ENCODE measurements at places on chromosomes 1 and 21.

DNA sequence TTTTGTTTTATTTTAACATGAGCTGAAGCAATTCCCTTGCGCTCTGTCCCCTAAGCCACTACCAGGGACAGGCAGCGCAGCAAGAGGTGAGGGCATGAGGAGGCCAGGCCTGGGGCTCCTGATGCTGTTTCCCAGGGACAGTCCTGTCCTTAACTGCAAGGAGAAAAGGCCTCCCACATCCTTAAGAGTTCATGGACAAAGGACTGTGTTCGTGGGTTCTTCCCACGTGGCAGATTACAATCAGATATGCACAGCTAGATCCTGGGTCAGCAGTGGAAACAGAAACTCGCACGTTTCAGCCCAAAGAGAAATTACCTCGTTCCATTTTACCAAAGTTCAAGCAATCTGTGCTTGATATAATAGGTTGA is 85.8 kb downstream of the MIS18A start:
- DNase-seq = no peak

GRCh38 chr1:229839800-229840199 is 213.8 kb downstream of the URB2 start:
- DNase-seq = no peak

DNA sequence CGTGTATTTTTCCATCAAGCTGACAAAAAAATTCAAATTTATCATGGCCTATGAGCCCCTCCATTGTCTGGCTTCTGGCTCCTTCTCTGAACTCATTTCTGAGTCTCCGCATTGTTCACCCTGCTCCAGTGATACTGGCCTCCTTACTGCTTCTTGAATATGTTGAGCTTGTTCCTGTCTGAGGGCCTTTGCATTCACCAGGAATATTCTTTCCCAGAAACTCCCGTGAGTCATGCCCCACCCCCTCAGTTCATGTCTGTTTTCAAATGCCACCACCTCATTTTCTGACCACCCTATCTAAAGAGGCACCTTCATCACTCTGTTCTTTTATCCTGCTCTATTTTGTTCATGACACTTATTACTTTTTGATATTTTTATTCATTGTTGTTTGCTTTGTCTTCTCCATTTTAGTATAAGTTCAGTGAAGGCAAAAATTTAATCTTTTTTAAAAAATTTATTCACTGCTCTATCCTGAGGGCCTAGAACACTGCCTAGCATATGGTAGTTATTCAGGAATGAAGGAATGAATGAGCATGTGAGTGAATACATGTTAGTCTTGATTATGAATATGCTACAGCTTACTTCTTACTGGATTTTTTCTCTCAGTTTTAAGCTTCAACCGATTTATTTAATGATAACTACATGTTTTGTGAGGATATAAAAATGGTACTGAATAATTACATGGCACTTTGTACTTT is 140.4 kb upstream of the C1orf105 start:
- DNase-seq = no peak

GRCh38 chr1:28365864-28366263 is 3.7 kb upstream of the PHACTR4 start:
- DNase-seq = no peak

DNA sequence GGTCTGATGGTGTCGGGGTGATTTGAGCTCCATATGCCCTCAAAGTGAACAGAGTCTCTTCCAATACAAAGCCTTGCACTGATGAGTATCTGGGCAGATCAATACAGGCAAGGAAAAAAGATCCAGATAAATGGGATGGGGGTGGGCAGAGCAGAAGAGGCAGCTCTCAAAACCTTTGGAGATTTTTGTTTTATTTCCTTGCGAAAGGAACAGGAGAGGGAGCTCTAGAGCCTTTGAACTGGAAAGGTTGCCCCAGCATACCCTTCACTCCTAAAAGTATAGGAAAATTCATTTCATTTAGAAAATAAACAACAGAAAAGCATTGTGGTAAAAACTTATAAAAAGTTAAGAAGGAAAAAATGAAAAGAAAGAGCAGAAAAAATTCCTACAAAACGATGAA is 31.4 kb upstream of the OLIG2 start:
- peak; percentile 24 for DNase-seq

DNA sequence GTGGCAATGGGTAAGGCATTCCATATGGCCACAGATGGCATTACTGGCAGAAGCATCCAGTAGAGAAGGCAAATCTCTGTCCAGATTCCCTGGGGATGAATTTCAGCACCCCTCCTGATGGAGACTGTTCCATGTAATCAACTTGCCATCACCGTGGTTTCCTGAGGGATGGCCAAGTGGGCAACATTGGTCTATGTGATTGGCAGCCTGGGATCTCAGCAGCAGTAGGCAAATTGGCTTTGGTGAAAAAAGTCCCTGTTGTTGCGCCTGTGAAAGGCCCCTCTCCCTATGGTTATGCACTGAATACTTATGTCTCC is 19.3 kb downstream of the DMRTB1 start:
- DNase-seq = no peak

- no peak for DNase-seq
Measured at GRCh38 chr21:29487154-29487553, 188.4 kb downstream of the BACH1 start.

DNA sequence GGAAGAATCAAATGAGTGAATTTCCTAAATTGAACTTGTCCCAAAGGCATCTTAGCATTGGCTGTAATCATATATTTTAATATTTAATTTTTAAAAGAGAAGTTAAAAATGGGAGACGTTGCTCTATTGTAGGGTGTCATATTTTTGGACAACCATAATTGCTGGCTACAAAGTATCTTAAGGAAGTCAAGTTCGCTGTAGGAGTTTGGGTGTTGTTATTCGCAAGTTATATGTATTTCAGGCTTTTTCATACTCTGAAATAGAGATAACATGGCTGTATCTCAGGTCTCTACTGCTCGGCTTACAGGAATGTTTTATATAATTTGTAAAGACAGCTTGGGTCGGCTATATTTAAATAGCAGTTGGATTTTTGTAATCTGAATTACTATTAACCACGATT is 852 bp downstream of the TMEM50A start:
- DNase-seq = no peak

GRCh38 chr1:220045356-220046051 is 801 bp downstream of the EPRS1 start:
- DNase-seq = peak; percentile 22

GRCh38 chr21:14766241-14766640 is 220.1 kb upstream of the SAMSN1 start:
- DNase-seq = peak; percentile 0

DNA sequence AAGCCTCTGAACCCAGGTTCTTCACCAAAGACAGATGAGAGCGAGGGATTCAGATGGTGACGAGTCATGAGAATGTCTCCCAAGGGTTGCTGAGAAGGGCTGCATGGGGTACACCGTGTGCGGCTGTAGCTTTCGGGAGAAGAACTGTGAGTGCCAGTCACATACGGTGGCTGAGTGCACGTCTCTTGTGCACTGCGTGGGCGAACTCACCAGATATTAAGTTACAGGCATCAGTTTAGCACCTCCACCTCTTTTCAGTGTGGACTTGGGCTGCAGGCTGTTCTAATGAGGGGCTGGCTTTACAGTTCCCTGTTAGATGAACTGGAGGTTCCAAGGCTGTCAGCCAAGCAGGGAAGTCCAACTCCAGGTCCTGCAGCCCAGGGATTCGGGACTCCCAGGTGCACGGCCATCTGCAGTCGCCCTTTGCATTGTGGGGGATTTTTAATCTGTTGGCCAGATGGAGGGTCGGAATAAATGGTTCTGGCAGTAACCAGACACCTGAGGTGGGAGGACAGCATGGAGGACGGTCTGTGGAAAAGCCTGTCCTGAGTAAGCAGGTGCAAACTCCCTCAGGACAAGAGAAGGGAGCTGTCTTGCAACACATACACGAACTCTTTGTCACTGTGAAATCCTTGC is 26.5 kb upstream of the AVPR1B start:
- DNase-seq = no peak

- DNase-seq = no peak
Measured at GRCh38 chr1:106524631-106525030, 531.8 kb upstream of the PRMT6 start.

DNA sequence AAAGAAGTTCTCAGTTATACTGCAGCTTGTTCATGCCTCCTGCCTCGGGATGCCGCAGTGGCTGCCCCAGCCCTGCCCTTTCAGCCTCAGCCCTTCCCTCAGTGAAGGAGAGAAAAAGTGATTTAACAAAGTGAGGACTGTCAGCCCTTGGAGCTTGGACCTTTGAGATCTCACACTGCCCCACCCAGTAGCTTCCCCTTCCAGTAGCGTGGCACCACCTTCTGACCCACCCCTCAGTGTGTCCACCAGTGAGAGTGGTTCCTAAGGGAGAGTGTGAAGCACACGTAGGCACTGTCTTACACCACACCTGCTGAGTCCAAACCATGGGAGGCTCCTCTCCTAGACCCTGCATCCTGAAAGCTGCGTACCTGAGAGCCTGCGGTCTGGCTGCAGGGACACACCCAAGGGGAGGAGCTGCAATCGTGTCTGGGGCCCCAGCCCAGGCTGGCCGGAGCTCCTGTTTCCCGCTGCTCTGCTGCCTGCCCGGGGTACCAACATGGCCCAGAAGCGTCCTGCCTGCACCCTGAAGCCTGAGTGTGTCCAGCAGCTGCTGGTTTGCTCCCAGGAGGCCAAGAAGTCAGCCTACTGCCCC is at the start of gene CDA:
CDA (plus strand) TSS at position 464 of the 592 bp plus-strand sequence; CDS start at position 497, 33 bp downstream.
- DNase-seq = no peak

DNA sequence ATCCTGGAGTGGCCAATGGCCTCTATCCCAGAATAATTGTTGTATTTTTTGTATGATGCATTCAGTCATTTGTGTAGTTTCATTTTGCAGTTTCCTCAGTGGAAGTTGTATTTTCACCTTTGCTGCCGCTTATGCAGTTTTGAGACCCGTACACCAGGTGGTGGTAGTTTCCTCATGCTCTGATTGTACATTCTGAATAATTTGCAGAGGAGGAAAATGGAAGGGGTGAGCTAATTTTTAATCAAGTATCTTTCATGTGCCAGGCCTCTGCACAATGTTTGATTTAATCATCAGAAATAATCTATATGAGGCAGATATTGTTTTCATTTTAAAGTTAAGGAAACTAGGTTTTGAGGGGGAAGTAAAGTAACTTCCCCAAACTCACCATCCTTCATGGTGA is 29.5 kb downstream of the HLX start:
- DNase-seq = no peak

DNA sequence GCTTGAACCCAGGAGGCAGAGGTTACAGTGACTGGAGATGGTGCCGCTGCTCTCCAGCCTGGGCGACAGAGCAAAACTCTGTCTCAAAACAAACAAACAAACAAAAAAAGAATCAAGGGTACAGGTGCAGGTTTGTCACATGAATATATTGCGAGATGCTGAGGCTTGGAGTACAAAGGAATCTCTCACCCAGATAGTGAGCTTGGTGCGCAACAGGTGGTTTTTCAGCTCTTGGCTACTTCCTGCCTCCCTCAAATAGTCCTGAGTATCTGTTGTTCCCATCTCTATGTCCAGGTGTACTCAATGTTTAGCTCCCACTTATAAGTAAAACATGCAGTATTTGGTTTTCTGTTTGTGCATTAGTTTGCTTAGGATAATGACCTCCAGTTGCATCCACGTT is 173.9 kb upstream of the CACYBP start:
- DNase-seq = no peak

DNA sequence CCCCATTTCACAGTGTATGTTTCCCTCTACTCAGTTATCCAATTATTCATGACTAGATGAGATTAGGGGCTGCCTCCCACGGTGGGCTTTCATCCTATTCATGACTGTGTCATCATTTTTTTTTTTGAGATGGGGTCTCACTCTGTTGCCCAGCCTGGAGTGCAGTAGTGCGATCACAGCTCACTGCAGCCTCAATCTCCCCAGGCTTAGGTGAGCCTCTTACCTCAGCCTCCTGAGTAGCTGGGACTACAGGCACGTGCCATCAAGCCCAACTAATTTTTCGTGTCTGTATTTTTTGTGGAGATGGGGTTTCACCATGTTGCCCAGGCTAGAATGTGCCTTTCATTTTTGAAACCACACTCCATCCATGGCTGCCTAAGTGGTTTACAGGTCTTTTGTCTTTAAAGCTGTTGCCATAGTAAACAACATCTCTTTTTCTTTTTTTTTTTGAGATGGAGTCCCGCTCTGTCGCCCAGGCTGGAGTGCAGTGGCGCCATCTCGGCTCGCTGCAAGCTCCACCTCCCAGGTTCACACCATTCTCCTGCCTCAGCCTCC is 60.0 kb downstream of the PIK3CD start:
- DNase-seq = no peak

GRCh38 chr1:54325284-54325683 is 80.9 kb downstream of the SSBP3 start:
- no peak for DNase-seq

- DNase-seq = no peak
Measured at GRCh38 chr1:246304484-246305259, 202.4 kb downstream of the SMYD3 start.

DNA sequence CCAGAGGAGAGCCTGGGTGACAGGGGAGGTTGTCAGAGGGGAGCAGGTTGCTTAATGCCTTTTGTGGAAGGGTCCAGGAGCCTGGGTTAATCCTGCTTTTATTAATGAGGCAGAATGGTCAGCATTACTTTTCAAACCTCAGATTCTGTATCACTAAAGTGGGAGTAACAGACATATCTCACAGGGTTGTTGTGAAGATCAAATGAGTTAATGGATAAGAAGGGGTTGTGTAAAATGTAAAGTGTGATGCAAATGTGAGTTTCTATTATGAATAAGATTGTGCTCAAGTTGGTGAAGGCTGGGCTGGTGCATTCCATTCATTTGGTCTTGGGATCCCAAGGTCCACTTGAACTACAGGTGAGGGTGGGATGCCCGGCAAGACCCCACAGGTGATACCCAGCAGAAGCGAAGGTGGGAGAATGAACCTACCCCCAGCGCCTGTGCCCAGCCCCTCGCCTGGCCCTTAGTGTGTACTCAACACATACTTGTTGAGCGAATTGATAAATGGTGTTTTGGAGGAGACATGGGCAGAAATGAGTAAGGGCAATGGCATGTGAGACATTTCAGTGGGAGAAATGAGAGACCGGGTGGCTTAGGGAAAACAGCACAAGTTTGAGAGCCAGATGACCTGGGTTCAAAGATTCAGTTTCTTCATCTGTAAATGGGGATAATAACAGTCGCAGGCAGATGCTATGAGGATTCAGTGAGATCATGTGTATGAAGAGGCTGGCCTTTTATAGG is 6.2 kb downstream of the SLC26A9 start:
- no peak for DNase-seq

DNA sequence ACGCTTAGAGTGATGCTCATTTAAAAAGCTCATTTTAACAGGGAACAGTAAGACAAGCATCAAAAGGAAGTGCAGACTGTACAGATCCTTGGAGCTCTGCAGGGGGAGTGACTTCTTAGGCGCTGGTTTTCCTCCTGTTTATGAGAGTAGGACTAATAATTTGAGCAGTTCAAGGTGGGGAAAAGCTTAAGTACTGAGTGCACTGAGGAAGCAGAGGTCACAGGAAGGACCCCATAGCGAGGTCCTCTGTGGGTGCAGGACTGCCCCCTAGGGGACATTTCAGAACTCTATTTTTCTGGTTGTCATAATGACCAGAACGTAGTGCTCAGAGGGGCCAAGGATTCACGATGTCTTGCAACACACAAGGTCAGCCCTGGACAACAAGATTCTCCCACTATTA is 112.1 kb downstream of the HLCS start:
- DNase-seq = peak; percentile 68

Data from SK-N-SH (cell line).